ENCODE measurements at places on chromosomes 1 and 21.

DNA sequence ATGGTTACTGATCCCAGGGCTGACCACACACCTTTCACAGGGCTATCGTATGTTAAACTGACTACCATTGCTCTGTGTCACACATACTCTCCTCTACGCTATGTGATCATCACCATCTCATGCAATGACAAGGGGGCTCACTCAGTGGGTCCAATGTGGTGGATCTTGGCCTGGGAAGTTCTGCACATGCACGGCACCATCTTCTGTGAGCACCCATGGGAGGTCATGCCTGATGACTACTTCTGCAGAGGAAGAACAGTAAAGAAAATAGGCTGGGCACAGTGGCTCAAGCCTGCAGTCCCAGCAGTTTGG lies 60.0 kb upstream of the FOXD3 start:
- no peak for DNase-seq

DNA sequence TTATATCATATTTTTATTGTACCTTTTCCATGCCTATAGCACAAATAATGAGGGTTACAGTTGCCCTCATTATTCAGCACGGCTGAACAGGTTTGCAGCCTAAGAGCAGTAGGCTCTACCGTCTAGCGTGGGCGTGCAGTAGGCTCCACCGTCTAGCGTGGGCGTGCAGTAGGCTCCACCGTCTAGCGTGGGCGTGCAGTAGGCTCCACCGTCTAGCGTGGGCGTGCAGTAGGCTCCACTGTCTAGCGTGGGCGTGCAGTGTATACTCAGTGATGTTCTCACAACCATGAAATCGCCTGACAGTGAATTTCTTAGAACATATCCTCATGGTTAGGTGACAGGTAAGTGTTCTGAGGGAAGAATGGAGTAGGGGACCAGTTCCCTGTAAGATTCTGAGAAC lies 84.9 kb downstream of the DYRK1A start:
- no peak for DNase-seq

GRCh38 chr1:234922987-234923386 lies 205.7 kb downstream of the TOMM20 start:
- no peak for DNase-seq

GRCh38 chr1:7474786-7475502 lies 296.2 kb upstream of the VAMP3 start:
- DNase-seq = no peak

DNA sequence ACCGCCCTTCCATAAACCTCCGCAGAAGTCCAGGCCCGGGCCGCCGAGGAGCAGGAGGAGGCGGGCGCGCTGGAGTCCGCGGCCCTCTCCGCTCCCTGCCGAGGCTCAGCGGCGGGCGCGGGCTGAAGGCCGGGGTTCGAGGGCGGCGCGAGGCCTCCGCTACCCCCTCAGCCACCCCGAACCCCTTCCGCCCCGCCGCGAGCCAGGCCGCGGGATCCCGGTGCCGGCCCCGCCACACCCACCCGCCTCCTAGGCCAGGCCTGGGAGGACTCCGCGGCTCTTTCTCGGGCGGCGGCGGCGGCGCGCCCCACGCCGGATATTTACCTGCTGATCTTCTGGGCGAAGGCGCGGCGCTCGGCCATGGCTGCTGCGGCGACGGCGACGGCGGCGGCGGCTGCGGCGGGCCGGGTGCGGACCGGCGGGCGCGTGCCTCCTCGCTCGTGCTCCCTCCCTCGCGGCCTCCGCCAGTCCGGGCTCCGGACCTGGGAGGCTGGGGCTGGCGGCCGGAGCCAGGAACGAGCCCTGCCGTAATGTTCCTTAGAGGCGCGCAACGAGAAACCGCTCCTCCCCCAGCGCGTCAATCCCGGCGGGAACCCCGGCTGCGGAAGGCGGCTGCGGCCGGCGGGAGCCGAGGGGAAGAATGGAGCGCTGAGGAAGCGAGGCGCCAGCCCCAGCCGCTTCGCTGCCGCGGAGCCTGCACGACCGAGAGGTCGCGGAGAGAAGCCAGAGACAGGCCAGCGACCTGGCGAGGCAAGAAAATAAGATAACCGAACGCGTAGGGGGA lies at the start of gene DOCK7:
Gene DOCK7 (minus strand): TSS at position 484 of the 784 bp plus-strand sequence. CDS start 122 bp downstream, at position 362.
- DNase-seq = peak; percentile 37

DNA sequence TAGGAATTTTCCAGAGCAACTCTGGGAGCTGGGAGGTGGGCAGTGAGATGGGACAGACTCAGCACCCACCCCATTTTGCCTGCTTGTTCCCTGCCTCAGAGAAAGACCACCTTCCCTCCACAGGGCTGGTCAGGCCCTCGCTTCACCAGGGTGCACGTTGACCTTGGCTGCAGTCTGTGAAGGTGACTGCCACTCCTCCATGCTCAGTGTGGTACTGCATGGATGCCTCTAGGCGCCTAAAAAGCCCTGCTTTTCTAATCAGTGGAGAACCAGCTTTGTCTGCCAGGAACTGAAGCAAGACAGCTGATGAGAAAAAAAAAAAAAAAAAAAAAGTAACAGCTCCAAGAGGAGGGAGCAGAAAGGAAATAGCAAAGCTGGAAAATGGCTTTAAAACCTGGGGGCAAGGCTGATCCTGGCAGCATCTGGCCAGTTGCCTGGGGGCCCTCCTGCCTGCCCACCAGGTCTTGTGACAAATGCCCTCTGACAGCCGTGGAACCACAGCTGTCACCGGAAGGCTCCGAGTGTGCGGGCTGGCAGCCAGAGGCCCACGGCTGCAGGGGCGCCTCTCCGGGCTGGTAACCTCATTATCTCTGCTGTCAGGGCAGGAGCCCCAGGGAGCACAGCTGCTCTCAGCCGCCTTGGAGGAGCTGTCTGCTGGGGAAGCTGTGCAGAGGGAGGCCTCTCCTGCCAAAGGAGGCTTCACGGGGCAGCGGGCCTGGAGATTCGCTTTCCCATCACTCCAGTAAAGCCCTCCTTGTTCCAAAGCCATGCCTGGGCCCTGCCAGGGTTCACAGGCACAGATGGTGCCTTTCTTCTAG lies 13.7 kb downstream of the KIAA1614 start:
- DNase-seq = no peak

DNA sequence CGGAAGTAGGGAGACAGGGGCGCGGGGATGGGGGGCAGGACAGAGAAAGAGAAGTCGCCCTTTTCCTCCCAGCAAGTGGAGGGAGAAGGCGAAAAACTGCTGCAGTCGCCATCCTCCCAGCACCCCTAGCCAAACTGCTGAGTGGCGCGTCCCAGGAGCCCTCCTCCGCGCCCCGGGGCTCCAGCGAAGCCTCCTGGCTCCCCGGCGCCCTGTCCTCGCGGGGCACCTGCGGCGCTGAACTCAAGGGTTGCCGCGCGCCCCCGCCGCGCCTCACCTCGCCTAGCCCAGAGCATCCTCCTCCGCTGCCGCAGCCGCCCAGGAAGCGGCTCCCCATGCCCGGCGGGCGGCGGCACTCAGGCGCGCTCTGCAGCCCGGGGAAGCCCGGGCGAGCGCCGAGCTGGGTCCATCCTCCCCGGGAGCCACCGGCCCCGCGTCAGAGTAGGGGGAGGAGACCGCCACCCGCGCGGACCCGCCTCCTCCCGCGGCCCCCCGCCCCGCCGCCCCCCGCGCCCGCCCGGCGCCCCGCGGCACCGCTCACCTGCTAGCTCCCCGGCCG lies at the start of gene DAB1:
Gene DAB1 (minus strand): TSS at position 405 of the 556 bp plus-strand sequence. CDS start 133,030 bp downstream, outside the sequence.
- no peak for DNase-seq

GRCh38 chr1:170494369-170494768 lies 37.6 kb upstream of the GORAB start:
- DNase-seq = no peak

DNA sequence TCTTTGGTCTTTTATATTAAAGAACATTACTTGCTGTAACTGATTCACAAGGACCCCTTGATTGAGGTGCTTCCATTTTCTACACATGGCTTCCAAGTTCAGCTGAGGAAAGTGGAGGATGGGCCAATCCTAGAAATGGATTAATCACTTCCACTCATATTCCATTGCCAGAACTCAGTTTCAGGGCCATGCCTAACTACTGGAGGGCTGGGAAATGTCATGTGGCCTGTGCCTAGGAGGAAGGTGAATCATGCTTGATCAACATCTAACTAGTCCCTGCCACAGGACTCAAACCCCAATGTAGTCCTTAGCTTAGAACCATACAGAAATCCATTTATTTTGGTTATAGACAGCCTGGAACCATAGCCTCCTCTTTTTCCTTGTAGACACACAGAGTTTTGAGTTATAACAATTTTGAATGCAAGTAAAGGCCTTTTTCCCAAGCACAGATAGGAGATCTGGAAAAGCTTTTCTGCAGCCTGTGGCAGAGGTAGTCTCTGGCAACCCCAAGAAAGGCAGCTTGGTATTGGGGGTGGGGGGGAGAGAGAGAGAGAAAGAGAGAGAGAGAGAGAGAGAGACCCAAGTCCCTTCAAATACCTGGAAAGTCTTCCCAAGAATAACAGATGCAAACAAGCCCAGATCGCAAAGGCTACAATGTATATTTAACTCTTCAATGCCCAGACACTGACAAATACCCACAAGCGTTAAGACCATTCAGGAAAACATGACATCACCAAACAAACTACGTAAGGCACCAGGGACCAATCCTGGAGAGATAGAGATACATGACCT lies 12.5 kb downstream of the MAST2 start:
- no peak for DNase-seq

- DNase-seq = no peak
Observed at GRCh38 chr1:33005838-33006421, 30.8 kb downstream of the AK2 start.

DNA sequence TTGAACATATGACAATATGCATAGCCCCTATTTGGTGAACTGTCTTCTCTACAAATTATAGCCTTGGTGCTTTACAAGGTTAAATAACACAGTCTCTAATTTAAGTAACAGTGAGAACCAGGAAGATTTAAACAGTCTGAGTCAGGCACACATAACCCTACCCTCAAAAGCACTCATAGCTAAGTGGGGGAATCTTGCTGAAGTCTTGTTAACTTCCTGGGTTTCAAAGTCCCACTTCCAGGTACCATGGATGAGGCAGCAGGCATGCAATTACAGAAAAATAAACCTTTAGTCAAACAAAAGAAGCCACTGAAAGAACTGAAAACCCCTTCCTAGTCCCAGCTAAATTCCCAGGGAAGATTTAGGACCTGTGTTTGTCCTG lies 147.6 kb downstream of the PBX1 start:
- no peak for DNase-seq

- no peak for DNase-seq
Observed at GRCh38 chr1:91776068-91776794, 109.7 kb downstream of the TGFBR3 start.

DNA sequence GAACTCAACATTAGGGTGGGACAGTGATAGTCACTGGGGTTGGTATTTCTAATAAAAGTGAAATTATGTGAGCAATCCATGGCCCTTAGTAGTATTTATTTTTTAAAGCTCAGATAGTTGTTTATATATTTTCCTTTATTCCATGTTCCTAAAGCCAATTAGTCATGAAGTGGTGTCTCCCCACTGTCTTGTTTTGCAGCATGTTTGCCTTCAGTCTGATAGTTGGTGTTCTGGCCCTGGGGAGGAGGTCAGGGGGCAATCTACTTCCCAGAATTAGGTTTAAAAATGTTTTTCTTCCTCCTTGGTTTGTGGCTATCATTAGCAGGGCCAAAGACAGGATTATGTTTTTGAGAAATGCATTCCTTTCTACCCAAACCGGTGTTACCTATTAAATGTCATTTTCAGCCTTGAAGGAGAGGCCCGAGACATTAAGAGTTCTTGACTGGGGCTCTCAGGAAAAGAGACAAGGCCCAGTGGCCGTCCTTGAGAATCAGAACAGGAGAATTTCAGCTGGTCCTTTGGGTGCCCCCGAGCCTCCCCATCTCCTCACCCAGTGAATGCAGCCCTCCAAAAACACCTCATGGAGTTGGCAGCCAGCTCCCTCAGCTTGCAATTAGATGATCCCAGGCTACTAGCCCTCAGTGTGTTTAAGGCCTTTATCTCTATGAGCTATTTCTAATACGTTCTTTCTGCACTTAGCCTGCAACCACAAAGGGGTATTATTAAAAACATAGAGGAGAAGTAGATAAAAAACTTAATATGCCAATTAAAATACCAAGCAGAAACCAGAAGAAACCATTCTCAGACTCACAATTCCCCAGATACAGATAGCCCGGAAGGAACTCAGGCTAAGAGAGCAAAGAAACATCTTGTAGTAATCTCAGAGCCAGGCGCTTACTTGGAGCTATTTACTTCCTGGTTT lies 71.3 kb upstream of the NGF start:
- no peak for DNase-seq

DNA sequence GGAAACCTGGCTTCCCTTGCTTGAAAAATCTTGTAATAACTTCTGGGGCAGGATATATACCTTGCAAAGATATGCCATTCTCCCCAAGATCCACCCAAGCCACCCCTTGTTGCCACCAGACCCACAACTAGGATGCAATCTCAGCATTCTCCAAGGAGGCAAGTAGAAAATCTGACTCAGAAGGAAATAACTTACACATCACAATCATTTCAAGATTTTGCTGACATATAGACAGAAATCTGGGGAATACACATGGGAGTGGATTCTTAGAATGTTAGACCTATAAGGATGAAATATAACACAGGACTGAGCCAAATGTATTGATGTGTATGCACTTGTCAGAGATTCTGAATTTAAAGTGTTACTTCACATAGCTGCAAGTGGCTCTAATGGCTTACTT lies 14.8 kb upstream of the ZDHHC18 start:
- no peak for DNase-seq

GRCh38 chr1:114353262-114353661 lies 157.7 kb downstream of the TRIM33 start:
- no peak for DNase-seq

GRCh38 chr1:36008546-36009197 lies 75.2 kb upstream of the TEKT2 start:
- DNase-seq = no peak

DNA sequence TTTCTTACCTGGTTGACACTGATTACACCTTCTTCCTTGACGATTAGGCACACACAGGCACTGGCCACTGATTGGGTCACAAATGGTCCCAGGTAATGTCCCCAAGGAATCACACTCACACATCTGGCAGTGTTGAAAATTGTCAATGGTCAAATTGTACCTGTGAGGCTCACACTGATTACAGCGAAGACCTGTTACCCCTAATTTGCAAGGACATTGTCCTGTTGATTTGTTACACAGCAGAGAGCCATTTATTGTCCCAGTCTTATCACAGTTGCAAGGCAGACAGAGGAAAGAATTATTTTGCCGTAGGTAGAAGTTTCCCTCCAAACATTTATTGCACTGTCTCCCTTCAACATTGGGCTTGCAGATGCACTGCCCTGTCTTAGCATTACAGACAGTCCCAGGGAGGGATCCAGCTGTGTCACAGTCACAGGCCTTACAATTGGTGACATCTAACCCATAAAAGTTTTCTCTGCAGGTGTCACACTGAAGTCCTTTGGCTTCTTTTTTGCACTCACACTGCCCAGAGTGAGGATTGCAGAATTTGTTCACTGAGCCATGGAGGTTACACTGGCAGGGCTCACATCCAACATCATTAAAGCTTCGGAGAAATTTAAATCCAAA lies 176.6 kb downstream of the USH2A start:
- no peak for DNase-seq
